Left ventricle myocardium inferior (tissue), 1 donor: ENCODE measurements at places on chromosomes 4 and X. TPM values are rescaled to one million over a fixed set of nuclear protein-coding genes. Genes with fewer than 3 reads are reported as not detected.
A peak's percentile ranks its signal among the peaks of the same experiment; 100 is the strongest.

GRCh38 chrX:9515489-9515888 lies 50.6 kb downstream of the TBL1X start:
- H3K27ac ChIP-seq: no peak overlapping the region
- H3K4me3 ChIP-seq: no peak overlapping the region
- H3K36me3 ChIP-seq: no peaks in the 10 kb centered on the region
- H3K27me3 ChIP-seq: no peaks in the 10 kb centered on the region
- no peak for DNase-seq

GRCh38 chr4:110798687-110799086 lies 175.8 kb upstream of the PITX2 start:
- no peak overlapping the region for H3K27ac ChIP-seq
- no peaks in the 10 kb centered on the region for H3K4me1 ChIP-seq
- no peak overlapping the region for H3K4me3 ChIP-seq
- DNase-seq: no peak
- H3K36me3 ChIP-seq: no peaks in the 10 kb centered on the region

DNA sequence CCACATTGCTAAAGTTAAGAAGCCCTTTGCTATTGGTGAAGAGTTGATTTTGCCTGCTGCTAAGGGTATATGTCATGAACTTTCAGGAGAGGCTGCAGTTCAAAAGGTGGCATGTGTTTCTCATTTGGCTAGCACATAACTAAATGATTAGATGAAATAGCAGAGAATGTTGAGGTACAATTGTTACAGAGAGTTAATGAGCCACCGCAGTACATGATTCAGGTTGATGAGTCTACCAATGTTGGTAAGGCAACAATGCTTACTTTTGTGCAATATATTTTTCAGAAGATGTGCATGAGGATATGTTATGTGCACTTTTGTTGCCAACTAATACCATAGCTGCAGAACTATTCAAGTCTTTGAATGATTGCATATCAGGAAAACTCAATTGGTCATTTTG lies 21.1 kb upstream of the CXCL2 start:
- no peak for DNase-seq
- H3K27me3 ChIP-seq: no peaks in the 10 kb centered on the region
- H3K4me3 ChIP-seq: no peak overlapping the region
- H3K4me1 ChIP-seq: peaks cover 41% of the 10 kb centered on the region

DNA sequence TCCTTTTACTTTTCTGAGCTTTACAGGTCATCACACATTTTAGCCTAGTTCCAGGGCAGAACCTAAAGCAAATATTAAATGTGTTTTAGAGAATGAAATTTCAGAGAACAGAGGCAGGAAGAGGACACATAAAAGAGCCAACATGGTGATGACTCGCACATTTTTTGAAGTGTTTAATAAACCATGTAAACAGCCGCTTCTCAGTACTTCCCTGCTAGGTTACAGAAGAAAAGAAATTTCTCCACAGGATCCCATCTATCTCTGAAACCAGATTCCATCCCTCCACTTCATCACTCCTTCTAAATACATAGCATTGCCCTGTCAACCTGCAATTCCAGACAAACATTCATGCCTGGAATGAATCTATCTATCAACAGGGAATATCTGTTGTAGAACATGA lies 949.5 kb upstream of the PCDH7 start:
- H3K4me1 ChIP-seq: no peaks in the 10 kb centered on the region
- no peak overlapping the region for H3K4me3 ChIP-seq
- no peak for DNase-seq
- H3K36me3 ChIP-seq: no peaks in the 10 kb centered on the region

DNA sequence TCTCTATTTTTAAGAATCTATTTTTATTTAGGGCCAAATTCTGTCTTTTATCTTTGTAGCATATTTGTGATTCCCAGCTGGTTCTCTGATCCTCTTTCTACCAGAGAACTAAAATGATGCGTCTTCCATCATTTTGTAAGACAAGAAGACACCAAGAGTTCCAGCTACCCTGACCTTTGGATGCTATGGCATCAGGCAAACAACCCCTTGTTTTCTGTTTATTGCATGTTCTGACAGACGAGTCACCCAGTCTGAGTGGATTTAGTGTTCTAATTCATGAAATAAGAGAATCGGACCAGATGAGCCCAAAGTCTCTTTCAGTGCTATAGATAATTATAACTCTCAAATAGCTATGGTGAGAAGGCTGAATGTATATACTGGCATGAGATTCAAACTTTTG lies 69.7 kb downstream of the ZFYVE28 start:
- H3K4me1 ChIP-seq: peaks cover 12% of the 10 kb centered on the region
- no peak for DNase-seq
- no peak overlapping the region for H3K4me3 ChIP-seq
- H3K27me3 ChIP-seq: no peaks in the 10 kb centered on the region
- no peaks in the 10 kb centered on the region for H3K36me3 ChIP-seq

DNA sequence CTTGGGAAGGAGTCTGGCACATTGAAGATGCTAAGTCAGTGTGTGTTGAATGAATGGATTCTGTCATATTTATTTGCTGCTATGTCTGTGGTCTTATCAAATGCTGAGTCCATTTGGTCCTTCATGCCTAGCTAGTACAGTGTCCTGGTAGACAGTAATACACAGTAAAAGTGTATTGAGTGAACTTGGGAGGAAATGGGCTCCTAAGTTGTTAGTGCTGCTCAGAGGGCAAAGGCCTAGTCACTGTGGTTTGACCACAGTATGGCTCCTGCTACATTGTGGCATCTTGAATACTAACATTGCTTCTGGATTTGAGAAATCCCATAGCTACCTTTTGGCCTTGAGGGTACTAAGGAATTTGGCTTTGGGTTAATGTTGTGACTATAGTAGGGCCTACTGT lies 33.9 kb downstream of the MTM1 start:
- no peak overlapping the region for H3K4me3 ChIP-seq
- peaks cover 17% of the 10 kb centered on the region for H3K36me3 ChIP-seq
- H3K27ac ChIP-seq: no peak overlapping the region
- DNase-seq: no peak
- no peaks in the 10 kb centered on the region for H3K27me3 ChIP-seq

GRCh38 chr4:48315728-48316630 lies 25.4 kb upstream of the SLAIN2 start:
- no peaks in the 10 kb centered on the region for H3K27me3 ChIP-seq
- H3K4me1 ChIP-seq: no peaks in the 10 kb centered on the region
- no peaks in the 10 kb centered on the region for H3K36me3 ChIP-seq
- no peak overlapping the region for H3K27ac ChIP-seq

- no peak for DNase-seq
- H3K27ac ChIP-seq: no peak overlapping the region
- H3K4me3 ChIP-seq: no peak overlapping the region
- H3K4me1 ChIP-seq: no peaks in the 10 kb centered on the region
Observed at GRCh38 chrX:19063030-19063429, 59.2 kb downstream of the ADGRG2 start.

- H3K4me1 ChIP-seq: no peaks in the 10 kb centered on the region
- no peaks in the 10 kb centered on the region for H3K36me3 ChIP-seq
- no peak overlapping the region for H3K4me3 ChIP-seq
- no peak for DNase-seq
Observed at GRCh38 chr4:83360018-83360417, 25.4 kb upstream of the HPSE start.

DNA sequence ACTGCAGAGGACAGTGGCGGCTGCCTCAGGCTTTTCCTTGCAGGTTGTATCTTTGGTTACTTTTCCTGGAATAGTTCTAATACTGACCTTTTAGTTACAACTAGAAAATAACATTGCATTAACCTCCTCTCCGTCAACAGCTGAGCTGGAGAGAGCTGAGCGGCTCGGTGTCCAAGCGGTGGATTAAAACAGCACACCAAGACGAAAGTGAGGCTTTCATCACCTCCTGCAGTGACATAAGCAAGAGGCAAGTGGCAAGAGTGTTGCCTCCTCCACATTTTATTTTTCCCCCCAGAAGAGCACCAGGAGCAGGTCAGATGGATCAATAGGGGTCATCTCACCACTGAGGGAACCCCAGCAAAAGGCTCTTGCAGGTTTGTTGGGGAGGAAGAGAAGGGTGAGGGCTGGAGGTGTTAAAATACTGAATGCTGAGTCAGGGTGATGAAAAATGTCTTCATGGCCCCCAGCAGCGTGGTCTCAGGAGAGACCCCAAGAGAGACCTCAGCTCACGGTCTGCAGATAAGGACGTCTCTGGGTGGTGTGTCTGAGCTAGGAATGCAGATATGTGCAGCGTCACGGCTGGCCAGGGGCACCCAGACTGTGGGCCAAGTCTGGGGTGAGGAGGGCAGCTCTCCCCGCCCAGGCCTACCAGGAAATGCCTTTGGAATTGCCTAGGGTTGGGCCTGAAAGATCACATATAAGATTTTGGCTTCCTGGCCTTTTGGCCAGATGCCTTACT lies 50.3 kb downstream of the CASP3 start:
- peaks cover 28% of the 10 kb centered on the region for H3K4me1 ChIP-seq
- no peaks in the 10 kb centered on the region for H3K36me3 ChIP-seq
- no peak for DNase-seq

GRCh38 chr4:47032405-47033106 lies 1.2 kb downstream of the GABRB1 start:
- peak overlapping the region; percentile 65 for H3K27ac ChIP-seq
- peaks cover 35% of the 10 kb centered on the region for H3K27me3 ChIP-seq
- no peaks in the 10 kb centered on the region for H3K36me3 ChIP-seq
- peak overlapping the region; percentile 68 for H3K4me3 ChIP-seq
- DNase-seq: peak; percentile 46

DNA sequence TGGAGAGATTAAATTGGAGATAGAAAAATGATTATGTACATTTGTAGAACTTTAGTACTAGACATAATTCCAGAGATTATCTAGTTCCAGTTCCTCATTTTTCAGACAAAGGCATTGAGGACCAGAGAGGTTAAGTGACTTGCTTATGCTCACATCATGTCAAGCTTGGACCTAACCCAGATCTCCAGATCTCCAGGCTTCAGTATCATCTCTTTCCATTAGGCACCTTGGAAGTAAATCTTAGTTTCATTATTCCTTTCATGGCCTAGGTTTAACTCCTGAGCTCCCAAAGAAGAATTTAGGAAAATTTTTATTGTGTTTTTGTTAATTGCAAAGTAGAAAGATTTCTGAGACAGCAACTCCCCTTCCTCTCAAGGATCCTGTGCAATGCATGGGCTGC lies 148.8 kb downstream of the GATB start:
- H3K4me1 ChIP-seq: peaks cover 12% of the 10 kb centered on the region
- no peak for DNase-seq
- no peak overlapping the region for H3K27ac ChIP-seq

DNA sequence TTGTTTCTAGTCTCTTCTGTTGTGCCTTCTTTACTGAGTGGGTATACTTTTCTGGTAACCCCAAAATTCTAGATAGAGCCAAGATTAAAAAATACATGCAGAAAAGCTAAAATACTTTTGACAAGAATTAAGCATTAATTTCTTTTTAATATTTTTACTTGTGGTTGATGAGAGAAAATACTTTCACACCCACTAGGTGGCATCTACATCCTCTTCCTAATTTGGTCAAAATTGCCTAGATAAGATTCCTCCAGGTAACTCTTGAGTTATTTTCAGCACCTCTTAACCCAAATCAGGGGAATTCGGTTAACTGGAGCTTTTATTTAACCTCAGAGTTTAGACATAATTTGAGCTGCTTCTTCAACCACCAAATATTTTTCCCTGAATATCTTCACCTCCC lies 28.4 kb upstream of the COX7B2 start:
- no peak overlapping the region for H3K4me3 ChIP-seq
- H3K27ac ChIP-seq: no peak overlapping the region
- DNase-seq: no peak
- H3K4me1 ChIP-seq: no peaks in the 10 kb centered on the region
- no peaks in the 10 kb centered on the region for H3K36me3 ChIP-seq
- H3K27me3 ChIP-seq: no peaks in the 10 kb centered on the region

C4orf50 gene
- not detected for total RNA-seq

NPY2R gene
- total RNA-seq: not detected

PCDH10 gene
- 0.14 TPM for total RNA-seq

ZNF280C gene
- 1.5 TPM for total RNA-seq

CTAG1A gene
- not detected for total RNA-seq

FGG gene
- not detected for total RNA-seq

SLC10A4 gene
- not detected for total RNA-seq

VEGFD gene
- total RNA-seq: 8.3 TPM

IL13RA2 gene
- not detected for total RNA-seq

ERCC6L gene
- total RNA-seq: not detected
